ENCODE measurements at places on chromosomes 11 and 22.

GRCh38 chr11:77030834-77031414 lies 3.3 kb upstream of the B3GNT6 start:
- DNase-seq, result no peak

DNA sequence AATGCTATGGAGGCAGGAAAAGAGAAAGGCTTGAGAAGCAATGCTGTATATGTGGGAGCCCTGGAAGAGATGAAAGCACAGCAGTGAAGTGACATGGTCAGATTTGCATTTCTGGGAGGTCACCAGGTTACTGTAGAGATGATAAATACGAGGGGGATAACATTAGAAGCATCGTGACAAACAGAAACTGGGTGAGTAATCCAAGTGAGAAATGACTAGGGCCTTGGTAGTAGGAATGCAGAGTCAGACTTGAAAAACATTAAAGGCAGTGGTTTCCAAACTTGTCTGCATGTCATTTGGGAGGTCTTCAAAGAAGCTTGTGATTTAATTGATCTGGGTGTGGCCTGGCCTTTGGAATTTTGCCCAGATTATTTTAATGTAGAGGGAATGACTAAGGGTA lies 43.9 kb downstream of the CCDC34 start:
- no peak for DNase-seq

GRCh38 chr11:8685306-8685705 lies 2.7 kb downstream of the RPL27A start:
- no peak for DNase-seq

- no peak for DNase-seq
Observed at GRCh38 chr11:109486129-109486528, 64.1 kb downstream of the C11orf87 start.

GRCh38 chr11:130409594-130410388 lies 18.6 kb downstream of the ADAMTS8 start:
- no peak for DNase-seq

GRCh38 chr11:20027556-20028013 lies 132.7 kb downstream of the DBX1 start:
- no peak for DNase-seq

GRCh38 chr11:7292922-7293321 lies 41.2 kb downstream of the SYT9 start:
- no peak for DNase-seq

DNA sequence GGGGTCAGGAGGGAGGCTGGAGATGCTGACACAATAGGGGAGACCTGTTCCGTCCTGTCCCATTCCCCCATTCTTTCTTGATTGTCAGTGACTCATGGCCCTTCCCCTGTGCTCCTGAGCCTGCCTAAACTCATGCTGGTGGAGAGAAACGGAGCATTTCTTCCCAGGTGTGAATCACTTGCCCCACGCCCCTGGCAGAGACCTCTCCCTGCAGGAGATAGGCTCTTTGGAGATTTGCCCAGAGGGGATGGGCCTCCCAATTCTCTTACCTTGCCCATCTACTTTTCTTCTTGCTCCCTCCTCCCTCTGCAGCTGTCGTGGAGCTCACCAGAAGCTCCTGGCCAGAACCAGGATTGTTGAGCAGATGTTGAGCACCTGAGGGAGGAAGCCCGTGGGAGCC lies 121.9 kb upstream of the OR9Q1 start:
- DNase-seq, result no peak

- no peak for DNase-seq
Observed at GRCh38 chr11:567629-568292, 7.0 kb downstream of the RASSF7 start.

GRCh38 chr11:57325735-57326048 lies 940 bp upstream of the TNKS1BP1 start:
- peak; percentile 77 for DNase-seq

DNA sequence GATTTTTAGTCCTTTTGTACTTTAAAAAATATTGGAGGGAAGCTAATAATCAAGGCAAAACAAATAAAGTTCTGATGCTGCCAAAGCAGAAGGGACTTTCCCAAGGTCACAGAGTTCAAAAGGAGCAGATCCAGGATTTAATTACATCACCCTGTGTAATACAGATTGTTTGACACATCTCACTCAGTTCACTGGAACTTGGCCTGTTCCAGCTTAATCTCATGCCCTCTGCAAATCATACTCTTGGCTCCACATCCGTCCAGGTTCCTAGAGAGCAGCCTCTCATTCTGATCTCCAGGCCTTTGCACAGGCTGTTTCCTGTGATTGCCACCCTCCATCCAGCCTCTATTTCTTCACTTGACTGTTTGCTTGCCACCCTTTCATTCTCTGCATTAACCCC lies 151.7 kb downstream of the SPON1 start:
- DNase-seq, result peak; percentile 17

DNA sequence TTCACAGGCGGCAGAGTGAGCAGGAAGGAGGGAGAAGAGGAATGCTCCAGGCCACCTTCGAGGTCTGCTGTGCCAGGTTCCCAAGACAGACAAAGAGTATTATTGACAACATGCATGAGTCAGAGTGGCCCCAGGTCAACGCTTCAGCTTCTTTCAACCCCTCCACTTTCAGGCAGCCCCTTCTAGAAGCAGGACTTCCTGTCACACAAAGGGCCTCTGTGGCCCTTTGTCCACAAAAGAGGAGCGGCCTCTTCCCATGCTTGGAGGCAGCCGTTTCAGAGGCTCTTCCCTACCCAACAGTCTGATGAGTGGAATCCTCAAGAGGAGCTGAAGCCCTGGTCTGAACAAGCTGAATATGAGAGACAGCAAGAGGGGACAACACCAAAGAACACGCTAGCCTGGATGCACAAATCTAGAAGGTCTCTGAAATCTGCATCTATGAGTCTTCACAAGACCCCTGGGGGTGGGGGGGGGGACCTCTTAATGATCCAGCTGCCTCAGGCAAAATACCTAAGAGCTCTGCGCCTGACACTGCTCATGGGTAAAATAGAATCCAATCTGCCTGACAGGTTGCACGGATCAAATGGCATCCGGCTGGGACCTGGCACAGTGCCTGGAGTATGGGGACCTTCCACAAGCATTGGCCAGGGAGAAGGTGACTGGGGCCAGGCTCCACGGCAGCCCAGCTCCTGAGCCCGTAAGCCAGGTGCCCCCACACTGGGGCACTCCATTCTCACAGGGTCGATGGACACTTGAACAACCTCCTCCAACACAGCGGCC lies 67.5 kb downstream of the PACSIN2 start:
- DNase-seq, result peak; percentile 68

- DNase-seq, result no peak
Observed at GRCh38 chr22:22979121-22979724, 91.1 kb upstream of the GNAZ start.

GRCh38 chr11:123404676-123405075 lies 25.4 kb upstream of the GRAMD1B start:
- DNase-seq, result peak; percentile 17

GRCh38 chr11:12174477-12175143 lies 64.2 kb downstream of the MICAL2 start:
- no peak for DNase-seq

DNA sequence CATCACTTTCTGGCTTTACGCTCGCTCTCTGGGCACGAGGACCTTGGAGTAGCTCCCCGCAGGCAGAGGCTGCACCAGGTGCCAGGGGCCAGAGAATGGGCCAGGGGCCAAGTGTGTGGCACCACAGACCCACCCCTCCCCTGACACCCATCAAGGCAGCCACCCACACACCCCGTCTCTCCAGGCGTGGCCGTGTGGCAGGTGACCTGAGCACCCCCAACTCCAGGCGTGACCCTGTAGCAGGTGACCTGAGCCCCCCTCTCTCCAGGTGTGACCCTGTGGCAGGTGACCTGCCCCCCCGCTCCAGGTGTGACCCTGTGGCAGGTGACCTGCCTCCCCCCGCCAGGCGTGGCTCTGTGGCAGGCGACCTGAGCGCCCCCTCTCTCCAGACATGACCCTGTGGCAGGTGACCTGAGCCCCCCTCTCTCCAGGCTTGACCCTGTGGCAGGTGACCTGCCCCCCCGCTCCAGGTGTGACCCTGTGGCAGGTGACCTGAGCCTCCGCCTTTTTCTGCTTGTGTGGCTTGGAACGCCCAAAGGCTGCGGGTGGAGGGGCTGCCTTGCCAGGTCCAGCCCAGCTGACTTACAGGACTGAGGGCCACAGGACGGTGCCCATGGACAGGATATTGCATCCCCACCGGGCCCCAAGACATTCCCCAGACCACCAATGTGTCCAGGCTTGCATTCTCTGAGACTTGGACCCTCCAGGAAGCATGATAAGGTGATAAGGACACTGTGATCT lies 667.2 kb downstream of the BRD1 start:
- DNase-seq, result no peak

GRCh38 chr22:31343235-31344191 lies 2.6 kb downstream of the PATZ1 start:
- DNase-seq, result peak; percentile 30

DNA sequence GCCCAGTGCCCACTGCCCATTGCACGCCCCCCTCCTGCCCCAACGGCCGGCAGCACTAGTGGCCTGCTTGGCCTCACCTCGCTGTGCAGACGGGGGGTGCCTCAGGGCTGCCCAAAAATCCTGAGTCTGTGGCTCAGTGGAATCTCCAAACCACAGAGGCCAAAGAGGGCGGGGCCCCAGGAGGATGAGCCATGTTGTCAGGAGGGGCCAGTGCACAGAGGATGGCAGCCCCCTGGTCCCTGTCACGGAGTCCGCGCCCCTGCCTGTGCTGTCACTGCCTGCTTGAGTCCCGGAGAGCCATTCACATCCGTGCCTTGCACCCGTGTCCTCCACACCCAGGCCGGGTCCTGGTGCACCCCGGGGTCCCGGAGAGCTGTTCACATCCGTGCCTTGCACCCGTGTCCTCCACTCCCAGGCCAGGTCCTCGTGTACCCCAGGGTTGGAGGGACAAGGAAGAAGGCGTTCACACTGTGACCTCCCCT lies 36.4 kb upstream of the MUC5AC start:
- DNase-seq, result no peak

DNA sequence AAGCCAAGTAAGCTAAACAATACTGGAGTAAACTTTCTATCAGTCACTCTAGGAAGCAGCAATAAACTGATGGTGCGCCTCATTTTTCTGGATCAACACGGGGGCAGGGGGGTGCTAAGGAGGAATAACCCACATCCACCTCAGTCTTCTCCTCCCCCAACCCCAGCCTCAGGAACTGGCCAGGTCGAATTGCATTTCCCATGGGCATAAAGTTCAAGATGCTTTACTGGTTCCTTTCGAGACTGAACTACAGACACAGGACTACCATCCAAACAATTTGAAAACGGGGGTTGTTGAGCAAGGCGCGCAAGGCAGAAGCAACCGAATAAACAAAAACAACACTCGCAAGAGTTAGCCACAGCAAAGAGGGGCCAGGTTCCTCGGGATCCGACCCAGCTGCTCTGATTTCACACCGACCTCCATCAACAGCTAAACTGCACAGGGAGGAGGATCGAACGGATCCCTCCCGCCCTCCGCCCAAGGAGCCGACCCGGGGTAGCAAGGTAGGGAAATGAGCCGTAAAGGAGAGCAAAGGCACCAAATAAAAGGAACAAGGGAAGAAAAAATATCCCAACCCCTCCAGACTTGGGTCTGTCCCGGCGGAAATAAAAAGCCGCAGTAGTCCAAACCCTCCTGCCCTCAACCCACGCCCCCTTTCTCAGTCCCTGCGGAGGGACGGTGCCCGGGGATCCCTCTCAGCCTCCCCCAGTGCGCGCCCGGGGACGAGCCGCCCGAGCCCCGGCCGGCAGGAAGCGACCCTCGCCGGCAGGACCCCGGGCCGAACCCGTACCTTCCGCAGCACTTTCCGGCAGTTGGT lies 801 bp downstream of the SESN3 start:
- DNase-seq, result peak; percentile 13

DNA sequence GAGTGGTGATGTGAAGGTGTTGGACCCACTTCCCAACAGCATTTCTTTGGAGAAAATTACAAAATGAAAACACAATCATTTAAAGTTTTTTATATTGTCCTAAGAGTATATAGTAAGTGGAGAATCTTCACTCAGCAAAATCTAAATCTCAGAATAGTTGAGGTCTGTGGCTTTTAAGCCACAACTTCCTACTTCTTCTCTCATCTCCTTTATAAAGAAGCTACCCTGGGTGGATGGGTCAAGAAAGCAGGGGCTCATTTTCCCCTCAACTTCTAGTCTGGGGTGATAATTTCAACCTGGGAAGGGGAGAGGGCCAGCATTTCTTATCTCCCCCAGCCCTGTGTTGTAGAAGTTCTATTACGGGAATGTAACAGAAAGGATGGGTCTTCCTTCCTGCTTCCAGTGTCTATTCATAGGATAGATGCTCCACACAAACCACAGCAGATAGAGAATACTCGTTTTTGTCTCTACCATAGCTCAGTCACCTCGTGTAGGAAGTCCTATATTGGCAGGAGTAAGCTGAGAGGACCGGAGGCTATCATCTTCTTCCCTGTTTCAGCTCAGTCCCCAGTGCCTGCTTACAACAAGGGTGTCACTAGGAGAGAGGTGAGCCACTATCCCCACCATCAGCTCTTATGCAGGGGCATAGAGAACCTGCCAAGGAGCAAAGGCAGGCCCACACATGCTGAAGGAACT lies 341.5 kb downstream of the CASP12 start:
- DNase-seq, result no peak

- peak; percentile 95 for DNase-seq
Observed at GRCh38 chr11:108616549-108616948, 23.0 kb upstream of the EXPH5 start.

GRCh38 chr11:117071344-117071787 lies 26.9 kb downstream of the SIK3 start:
- DNase-seq, result peak; percentile 24

- no peak for DNase-seq
Observed at GRCh38 chr22:50087646-50088045, 2.2 kb upstream of the MOV10L1 start.

DNA sequence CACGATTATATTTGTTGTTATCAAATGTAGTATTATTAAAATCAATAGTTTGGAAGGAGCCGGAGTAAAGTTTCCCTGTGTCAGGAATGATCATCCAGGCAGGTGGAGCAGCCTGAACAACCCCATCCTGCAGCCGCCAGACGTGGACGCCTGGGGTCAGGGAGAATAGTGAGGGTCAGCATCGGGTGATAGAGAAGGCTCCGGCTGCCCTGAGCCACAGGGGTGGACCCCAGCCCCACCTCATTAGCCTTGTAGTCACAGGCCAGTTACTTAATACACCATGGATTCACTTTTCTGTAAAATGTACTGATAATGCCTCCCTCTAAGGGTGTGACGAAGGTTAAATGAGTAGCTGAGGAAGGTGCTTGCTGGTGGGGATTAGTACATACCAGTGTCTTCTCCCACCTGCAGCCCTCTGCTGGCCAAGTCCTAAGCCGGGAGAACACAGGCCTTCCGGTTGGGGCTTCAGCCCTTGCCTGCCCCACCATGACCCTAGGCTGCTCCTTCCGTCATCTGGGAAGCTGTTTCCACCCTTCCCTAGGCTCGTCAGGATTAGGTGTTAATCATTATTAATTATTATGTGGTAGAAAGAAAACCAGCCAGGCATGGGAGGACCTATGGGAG lies 14.9 kb downstream of the TMEM121B start:
- no peak for DNase-seq

DNA sequence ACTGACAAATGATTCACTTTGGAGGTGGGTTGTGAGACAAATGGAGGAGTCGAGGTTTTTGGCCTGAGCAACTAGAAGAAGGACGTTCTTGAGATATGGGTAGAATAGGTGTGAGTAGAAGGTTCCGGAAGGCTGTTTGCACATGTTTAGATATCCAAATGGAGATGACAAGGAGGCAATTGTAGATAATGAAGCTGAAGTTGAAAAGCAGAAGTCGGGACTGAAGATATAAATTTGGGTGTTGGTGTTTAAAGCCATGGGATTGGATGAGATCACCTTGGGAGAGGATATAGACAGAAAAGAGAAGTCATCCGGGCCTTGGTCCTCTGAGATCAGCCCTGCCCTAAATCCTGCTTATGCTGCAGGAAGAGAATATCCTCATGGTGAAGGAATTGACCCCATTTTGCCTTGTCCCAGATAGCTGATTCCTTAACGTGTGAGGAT lies 75.5 kb upstream of the CD44 start:
- DNase-seq, result no peak

- peak; percentile 70 for DNase-seq
Observed at GRCh38 chr22:44567846-44568493, 69.9 kb upstream of the RTL6 start.
